ENCODE measurements at places on chromosomes 5 and 9. TPM values are rescaled to one million over a fixed set of nuclear protein-coding genes. Genes with fewer than 3 reads are reported as not detected.

DNA sequence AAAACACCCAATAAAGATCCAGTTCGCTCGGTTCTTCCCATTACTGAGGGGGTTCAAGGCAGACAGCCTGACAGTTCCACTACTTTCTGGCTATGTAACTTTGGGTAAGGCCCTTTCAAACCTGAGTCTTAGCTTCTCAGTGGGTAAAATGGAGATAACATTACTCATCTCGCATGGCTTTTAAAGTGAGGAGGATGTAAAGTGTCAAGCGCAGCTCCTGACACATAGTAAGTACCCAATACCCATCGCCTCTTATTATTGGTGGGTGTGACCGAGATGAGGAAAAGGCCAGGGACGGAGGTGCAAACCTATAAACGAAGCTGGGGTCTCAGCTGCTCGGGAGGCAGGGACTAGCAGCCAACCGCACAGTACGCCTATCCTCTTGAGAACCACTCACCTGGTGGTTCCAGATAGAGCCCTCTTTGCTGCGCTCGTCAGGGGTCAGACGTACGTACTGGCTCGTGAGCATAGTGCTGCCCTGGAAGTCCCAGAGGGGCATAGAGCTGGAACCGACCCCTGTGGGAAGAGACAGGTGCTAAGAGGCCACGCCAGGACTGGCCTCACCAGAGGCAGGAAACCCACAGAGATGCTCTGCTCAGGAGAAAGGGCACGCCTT is 584 bp downstream of the LMAN2 start:
- H3K27ac ChIP-seq = peak overlapping the region; percentile 93
- H3K36me3 ChIP-seq = peaks cover 5% of the 10 kb centered on the region
- peak overlapping the region; percentile 90 for H3K4me3 ChIP-seq
- H3K4me1 ChIP-seq = peaks cover 31% of the 10 kb centered on the region

- no peak overlapping the region for H3K4me3 ChIP-seq
- no peaks in the 10 kb centered on the region for H3K27me3 ChIP-seq
- H3K36me3 ChIP-seq = no peaks in the 10 kb centered on the region
- DNase-seq = no peak
- H3K27ac ChIP-seq = no peak overlapping the region
These were observed 1.2 kb downstream of the FSD1L start for GRCh38 chr9:105449081-105449480.

DNA sequence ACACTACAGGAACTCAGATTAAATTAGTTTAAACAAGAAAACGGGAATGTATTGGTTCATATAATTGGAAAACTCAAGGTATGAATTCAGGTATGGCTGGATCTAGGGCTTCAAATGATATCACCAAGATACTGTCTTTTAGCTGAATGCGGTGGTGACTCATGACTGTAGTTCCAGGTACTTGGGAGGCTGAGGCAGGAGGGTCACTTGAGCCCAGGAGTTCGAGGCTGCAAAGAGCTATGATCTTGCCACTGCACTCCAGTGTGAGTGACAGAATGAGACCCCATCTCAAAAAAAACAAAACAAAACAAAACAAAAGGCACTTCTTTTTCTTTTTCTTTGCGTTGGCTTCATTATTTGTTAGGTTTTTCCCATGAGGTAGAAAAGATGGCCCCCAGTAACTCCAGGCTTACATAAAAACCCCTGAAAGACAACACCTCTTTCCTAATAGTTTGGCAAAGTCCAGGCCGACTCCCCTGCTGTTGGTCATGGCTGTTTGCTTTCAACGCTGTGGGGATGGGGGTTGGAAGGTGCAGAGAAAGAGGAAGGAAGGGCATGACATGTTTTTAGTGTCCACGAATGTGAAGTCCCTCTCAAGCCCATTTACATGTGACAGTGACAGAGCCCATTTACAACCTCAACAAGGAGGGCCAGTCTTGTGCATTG is 39.8 kb upstream of the CRB2 start:
- H3K4me1 ChIP-seq = peaks cover 44% of the 10 kb centered on the region
- no peaks in the 10 kb centered on the region for H3K36me3 ChIP-seq
- no peak for DNase-seq
- H3K27me3 ChIP-seq = no peaks in the 10 kb centered on the region
- no peak overlapping the region for H3K27ac ChIP-seq

- DNase-seq = peak; percentile 82
- H3K27me3 ChIP-seq = no peaks in the 10 kb centered on the region
- H3K4me3 ChIP-seq = no peak overlapping the region
- H3K4me1 ChIP-seq = peaks cover 15% of the 10 kb centered on the region
- H3K27ac ChIP-seq = no peak overlapping the region
- H3K36me3 ChIP-seq = no peaks in the 10 kb centered on the region
These were observed 4.0 kb upstream of the NIPSNAP3A start for GRCh38 chr9:104743376-104743985.

The IL5 gene
- total RNA-seq = not detected

The PRUNE2 gene
- total RNA-seq = 0.12 TPM

GRCh38 chr9:114694719-114695269 is 12.8 kb upstream of the TEX48 start:
- H3K36me3 ChIP-seq = no peaks in the 10 kb centered on the region
- H3K4me1 ChIP-seq = peaks cover 3% of the 10 kb centered on the region
- H3K27me3 ChIP-seq = peaks cover 8% of the 10 kb centered on the region
- DNase-seq = no peak
- no peak overlapping the region for H3K27ac ChIP-seq

GRCh38 chr9:131324736-131325679 is 35.5 kb downstream of the PLPP7 start:
- no peaks in the 10 kb centered on the region for H3K36me3 ChIP-seq
- H3K27ac ChIP-seq = no peak overlapping the region

DNA sequence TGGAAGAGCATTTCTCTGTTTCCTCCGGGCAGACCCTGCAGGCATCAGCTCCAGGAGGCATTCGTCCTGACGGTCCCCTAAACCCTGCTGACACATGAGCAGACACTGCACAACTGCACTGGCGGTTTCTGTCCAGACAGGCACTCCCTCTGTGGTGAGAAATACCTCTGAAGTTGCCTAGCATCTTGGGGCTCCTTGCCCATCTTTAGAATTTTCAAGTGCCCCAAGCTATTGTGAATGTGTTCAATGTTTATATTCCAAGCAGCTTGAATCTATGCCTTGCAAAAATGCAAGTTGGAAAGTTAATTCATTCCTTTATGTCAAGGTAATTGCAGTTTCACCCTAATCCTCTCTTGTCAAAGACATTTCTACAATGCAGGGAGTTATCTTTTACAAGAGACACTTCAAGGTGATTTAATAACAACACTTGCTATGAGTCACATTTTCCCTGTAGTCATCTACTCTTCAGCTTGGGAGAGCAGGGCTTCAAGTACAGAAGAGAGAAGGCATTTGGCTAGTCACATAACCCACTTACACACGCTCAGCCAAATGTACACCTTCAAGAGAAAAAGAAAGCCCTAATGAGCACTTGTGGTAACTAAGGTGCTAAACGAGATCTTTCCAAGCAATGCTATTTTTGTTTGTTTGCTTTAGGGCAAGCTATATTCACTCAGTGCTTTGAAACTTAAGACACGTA is 302.5 kb downstream of the MLLT3 start:
- no peaks in the 10 kb centered on the region for H3K36me3 ChIP-seq
- H3K27me3 ChIP-seq = no peaks in the 10 kb centered on the region
- DNase-seq = no peak
- no peak overlapping the region for H3K4me3 ChIP-seq

GRCh38 chr9:112555101-112555643 is 68.5 kb downstream of the KIAA1958 start:
- no peak overlapping the region for H3K4me3 ChIP-seq
- no peaks in the 10 kb centered on the region for H3K27me3 ChIP-seq
- H3K36me3 ChIP-seq = no peaks in the 10 kb centered on the region
- H3K4me1 ChIP-seq = no peaks in the 10 kb centered on the region

GRCh38 chr9:114676901-114677300 is 5.1 kb downstream of the TEX48 start:
- H3K27me3 ChIP-seq = peaks cover 15% of the 10 kb centered on the region
- no peak overlapping the region for H3K4me3 ChIP-seq
- no peak for DNase-seq
- H3K4me1 ChIP-seq = no peaks in the 10 kb centered on the region
- H3K36me3 ChIP-seq = no peaks in the 10 kb centered on the region

The C5 gene
- 10.4 TPM for total RNA-seq

DNA sequence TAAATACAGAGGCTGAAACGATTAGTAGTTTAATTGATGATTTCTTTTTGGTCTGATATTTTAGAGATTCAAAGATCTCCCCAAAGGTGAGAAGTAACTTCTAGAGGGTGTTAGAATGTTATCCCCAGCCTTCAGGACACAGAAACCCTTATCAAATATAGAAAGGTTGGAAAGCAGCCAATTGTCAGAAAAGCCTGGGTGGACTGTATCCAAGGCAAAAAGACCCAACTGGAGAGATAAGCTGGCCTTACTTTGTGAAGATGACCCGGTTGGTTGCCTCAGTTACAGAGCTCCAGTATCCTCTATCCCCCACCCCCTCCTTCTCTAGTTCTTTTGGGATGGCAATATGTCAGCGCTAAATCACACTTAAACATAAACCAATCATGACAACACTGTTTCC is 75.7 kb downstream of the GCNT4 start:
- DNase-seq = no peak
- H3K4me1 ChIP-seq = no peaks in the 10 kb centered on the region
- no peak overlapping the region for H3K4me3 ChIP-seq
- H3K27ac ChIP-seq = no peak overlapping the region
- H3K27me3 ChIP-seq = no peaks in the 10 kb centered on the region

DNA sequence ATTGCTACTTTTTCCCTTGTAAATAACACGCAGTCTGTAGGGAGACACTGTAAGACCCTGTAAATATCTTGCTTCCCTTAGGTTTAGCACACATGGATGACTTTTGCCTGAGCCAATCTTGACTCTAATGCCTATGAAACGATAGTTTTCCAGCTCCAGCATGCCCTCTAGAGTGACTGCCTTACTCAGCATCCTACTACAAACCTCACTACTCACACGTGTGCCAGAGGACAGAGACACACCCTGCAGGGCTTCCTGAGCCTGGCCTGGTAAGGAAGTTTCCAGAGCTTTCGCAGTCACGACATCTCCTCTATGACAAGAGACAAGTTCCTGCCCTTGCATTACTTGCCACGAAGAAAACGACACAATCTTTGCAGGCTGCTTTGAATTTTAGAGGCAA is 138.1 kb downstream of the ATPSCKMT start:
- no peaks in the 10 kb centered on the region for H3K4me1 ChIP-seq
- no peak overlapping the region for H3K4me3 ChIP-seq
- H3K27ac ChIP-seq = no peak overlapping the region
- DNase-seq = no peak
- H3K27me3 ChIP-seq = no peaks in the 10 kb centered on the region

The IGIP gene
- 10.0 TPM for total RNA-seq

The ZDHHC11 gene
- 1.7 TPM for total RNA-seq

The TPPP gene
- total RNA-seq = 0.07 TPM

GRCh38 chr9:35727676-35728040 is 4.3 kb downstream of the TLN1 start:
- DNase-seq = no peak
- peak overlapping the region; percentile 92 for H3K27ac ChIP-seq
- peaks cover 10% of the 10 kb centered on the region for H3K36me3 ChIP-seq
- no peak overlapping the region for H3K4me3 ChIP-seq

The TSSK1B gene
- not detected for total RNA-seq

DNA sequence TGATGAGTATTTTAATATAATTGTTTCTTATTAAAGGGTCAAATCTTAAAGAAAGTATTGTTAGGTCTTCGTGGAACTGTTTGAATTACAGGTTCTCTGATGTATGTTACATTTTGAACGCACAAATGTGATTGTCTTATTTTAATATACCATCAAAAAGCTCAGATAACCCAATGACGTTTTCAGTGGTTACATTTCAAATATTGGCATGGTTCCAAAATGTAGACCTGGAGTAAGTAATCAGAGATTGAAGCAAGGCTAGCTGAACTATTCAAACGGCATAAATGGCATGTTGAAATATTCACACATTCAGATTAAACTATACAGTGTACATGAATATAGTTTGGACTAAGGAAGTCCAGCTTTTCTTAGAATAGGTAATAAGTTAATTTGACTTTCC is 281.7 kb upstream of the EFNA5 start:
- H3K4me3 ChIP-seq = no peak overlapping the region
- H3K4me1 ChIP-seq = no peaks in the 10 kb centered on the region
- no peaks in the 10 kb centered on the region for H3K36me3 ChIP-seq

- H3K4me3 ChIP-seq = no peak overlapping the region
- no peak for DNase-seq
These were observed 74.7 kb downstream of the THBS4 start for GRCh38 chr5:80109646-80110478.

The SLIT3 gene
- total RNA-seq = not detected

DNA sequence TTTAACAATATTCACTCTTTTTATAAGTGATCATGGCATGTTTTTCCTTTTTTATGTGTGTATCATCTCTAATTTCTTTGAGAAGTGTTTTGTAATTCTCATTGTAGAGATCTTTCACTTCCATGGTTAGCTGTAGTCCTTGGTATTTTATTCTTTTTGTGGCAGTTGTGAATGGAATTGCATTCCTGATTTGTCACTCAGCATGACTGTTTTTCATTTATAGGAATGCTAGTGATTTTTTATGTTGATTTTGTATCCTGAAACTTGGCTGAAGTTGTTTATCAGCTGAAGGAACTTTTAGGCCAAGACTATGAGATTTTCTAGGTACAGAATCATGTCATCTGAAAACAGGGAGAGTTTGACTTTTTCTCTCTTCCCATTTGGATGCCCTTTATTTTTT is 13.1 kb upstream of the SPINK13 start:
- H3K4me3 ChIP-seq = no peak overlapping the region
- no peak for DNase-seq
- H3K27me3 ChIP-seq = no peaks in the 10 kb centered on the region

- no peak overlapping the region for H3K27ac ChIP-seq
- no peaks in the 10 kb centered on the region for H3K27me3 ChIP-seq
- no peak overlapping the region for H3K4me3 ChIP-seq
These were observed 1098.6 kb downstream of the TAF11L14 start for GRCh38 chr5:18732556-18733479.

GRCh38 chr9:125914411-125914810 is 167.2 kb downstream of the PBX3 start:
- H3K27ac ChIP-seq = no peak overlapping the region
- no peak for DNase-seq
- no peaks in the 10 kb centered on the region for H3K27me3 ChIP-seq
- H3K36me3 ChIP-seq = no peaks in the 10 kb centered on the region
- H3K4me3 ChIP-seq = no peak overlapping the region
- no peaks in the 10 kb centered on the region for H3K4me1 ChIP-seq

GRCh38 chr5:91670122-91670521 is 287.0 kb upstream of the ARRDC3 start:
- no peak overlapping the region for H3K4me3 ChIP-seq
- no peaks in the 10 kb centered on the region for H3K4me1 ChIP-seq
- no peaks in the 10 kb centered on the region for H3K27me3 ChIP-seq

DNA sequence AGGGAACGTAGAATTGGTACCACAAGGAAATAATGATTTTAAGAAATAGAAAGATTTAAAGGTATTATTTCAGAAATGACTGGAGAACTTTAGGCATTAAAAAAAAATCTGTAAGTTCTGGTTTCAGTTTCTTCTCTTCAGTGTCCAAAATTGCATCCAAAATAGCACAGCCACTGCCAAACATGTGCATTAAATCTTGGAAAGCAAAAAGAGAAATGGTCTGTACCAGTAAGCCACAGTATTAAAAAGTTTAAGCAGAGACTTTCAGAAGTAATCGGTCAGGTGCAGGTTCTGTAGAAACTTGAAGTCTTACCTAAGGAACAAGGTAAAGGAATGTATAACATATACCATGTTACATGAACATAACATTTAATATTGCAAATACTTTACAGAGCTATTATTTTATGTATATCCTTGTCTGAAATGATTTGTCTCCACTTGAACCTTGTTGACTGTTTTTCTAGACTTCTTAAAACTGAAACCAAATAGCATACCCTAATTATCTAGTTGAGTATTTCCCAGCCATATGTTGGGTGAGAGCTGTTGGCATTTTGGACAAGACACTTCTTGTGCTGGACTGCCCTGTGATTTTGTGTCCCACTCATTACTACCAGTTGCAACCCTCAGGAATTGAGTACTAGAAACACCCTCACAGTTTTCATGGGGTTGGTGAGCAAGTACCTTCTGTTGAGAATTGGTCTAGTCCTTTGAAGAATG is 32.1 kb downstream of the NIPBL start:
- no peaks in the 10 kb centered on the region for H3K27me3 ChIP-seq
- no peak overlapping the region for H3K4me3 ChIP-seq
- no peaks in the 10 kb centered on the region for H3K36me3 ChIP-seq

Data from B cell (primary cell).